ENCODE measurements at places on chromosomes 2 and 18. TPM values are rescaled to one million over a fixed set of nuclear protein-coding genes. Genes with fewer than 3 reads are reported as not detected.

- no peak for DNase-seq
Measured at GRCh38 chr2:190584980-190585661, 50.6 kb upstream of the NEMP2 start.

- no peak for DNase-seq
Measured at GRCh38 chr18:48997985-48998831, 47.4 kb upstream of the SMAD7 start.

GRCh38 chr2:7020059-7020458, 102.8 kb downstream of the RNF144A start:
- no peak for DNase-seq

DNA sequence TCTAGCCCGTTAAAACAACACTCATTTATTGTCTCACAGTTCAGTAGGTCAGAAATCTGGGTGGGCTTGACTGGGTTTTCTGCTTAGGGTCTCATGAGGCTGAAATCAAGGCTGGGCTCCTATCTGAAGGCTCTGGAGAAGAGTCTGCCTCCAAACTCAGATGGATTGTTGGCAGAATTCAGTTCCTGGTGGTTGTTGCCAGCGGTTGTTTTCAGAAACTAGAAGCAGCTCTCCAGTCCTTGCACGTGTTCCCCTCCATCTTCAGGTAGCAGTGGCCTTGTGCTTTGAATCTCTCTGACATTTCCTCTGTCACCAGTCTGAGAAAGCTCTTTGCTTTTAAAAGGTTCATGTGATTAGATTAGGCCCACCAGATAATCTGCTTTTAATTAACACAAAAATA, 20.1 kb upstream of the FN1 start:
- no peak for DNase-seq

GRCh38 chr2:231357048-231357447, 38.5 kb upstream of the B3GNT7 start:
- DNase-seq, result no peak

Gene MGAT4A
- total RNA-seq, result 11.6 TPM

Gene MYL1
- not detected for total RNA-seq

Gene ZBTB7C
- 92.3 TPM for total RNA-seq

Gene ACTG2
- 107 TPM for total RNA-seq

Gene GPR45
- not detected for total RNA-seq

All from esophagus squamous epithelium (tissue), 5 donors.